GM18507 (cell line): ENCODE measurements at places on chromosomes 5 and 9.

GRCh38 chr5:174245516-174246075 is 200.1 kb downstream of the NSG2 start:
- DNase-seq, result no peak

DNA sequence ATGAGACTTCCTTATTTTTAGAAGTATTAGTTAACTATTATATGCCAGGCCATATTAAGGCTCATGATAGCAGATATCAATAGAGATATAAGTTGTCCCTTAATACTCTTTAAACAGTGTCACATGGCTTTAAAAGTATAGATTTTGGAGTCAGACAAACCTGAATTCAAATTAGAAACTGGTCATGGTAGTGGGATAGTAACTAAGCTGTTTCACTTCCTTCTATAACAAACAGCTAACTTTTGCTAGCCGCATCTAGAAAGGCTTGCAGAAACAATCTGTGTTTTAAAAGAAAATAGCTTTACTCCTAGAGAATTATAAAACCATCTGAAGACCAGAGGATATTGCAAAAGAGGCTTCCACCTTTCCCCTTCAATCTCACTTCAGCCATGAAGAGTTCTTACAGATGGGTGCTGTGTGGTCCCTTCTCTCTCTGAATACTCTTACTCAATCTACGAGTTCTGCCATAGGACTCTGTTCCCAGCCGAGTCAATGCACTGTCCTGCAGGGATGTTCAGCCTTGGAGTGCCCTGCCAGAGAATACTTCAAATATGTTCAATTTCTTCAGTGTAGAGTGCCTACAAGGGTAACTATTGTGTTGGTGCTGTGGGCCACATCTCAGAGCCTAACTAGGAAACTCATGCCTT is 810.2 kb downstream of the EFNA5 start:
- no peak for DNase-seq

- no peak for DNase-seq
Observed at GRCh38 chr5:157076558-157076957, 17.6 kb upstream of the HAVCR1 start.

GRCh38 chr5:167950126-167950721 is 341.2 kb upstream of the WWC1 start:
- no peak for DNase-seq

DNA sequence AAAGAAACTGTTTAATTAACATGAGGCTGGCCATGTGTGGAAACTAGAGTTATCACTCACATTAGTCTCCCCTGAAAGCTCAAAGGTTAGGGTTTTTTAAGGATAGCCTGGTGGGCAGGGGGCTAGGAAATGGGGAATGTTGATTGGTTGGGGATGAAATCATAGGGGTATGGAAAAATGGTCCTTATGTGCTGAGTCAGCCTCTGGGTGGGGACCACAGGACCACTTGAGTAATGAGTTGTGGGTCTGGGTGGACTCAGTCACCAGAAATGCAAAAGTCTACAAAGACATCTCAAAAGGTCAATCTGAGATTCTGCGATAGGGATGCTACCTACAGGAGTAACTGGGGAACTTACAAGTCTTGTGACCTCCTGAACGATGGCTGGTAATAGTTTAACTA is 362.8 kb downstream of the DMAC1 start:
- DNase-seq, result no peak

GRCh38 chr5:172417983-172418630 is 36.2 kb downstream of the SH3PXD2B start:
- no peak for DNase-seq

DNA sequence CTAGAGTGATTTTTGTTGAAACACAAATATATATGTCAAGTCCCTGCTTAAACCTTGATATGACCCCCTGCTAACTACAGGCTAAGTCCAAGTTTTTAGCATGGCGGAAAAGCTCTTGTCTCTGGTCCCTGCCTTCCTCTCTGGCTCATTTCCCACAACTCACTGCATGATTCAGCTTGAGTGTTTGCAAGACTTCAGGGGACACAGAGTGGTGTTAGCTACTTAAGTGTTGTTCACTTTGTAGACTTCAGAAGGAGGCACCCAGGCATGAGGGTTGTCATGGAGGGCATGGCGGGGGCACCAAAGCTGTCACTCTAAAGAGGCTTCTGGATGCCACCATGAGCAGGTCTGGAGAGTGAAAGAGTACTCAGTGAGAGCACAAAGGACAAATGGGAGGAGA is 362.4 kb upstream of the ACTBL2 start:
- DNase-seq, result no peak

DNA sequence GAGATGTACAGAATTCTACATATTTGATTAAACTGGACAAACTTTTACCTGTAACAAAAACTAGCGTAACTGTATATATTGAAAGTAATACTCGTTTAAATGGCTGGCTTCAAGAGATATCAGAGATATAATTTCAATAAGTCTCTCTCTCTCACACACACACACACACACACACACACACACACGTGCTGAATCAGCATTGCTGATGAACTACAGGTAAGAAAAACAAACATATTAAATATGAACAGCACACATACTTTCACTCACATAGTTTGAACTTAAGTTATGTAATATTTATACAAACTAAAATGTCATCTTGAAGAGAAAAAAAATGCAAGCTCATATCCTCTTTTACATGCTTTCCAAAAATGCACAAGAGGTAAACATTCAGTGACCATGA is 145.4 kb downstream of the BNC2 start:
- no peak for DNase-seq

- DNase-seq, result no peak
Observed at GRCh38 chr9:5543875-5544702, 33.8 kb downstream of the PDCD1LG2 start.

DNA sequence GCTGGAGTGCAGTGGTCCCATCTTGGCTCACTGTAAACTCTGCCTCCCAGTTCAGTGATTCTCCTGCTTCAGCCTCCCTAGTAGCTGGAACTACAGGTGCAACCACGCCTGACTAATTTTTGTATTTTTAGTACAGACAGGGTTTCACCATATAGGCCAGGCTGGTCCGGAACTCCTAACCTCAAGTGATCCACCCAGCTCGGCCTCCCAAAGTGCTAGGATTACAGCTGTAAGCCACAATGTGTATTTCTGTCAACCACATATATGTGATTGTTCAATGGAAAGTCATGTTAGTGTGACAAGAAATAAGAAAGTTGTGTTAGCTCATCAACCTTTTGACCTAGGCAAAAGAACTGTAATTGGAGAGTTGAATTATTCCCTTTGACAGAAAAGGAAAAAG is 677.1 kb upstream of the CHD1 start:
- DNase-seq, result no peak

- DNase-seq, result no peak
Observed at GRCh38 chr9:97640325-97640724, 6.7 kb downstream of the NCBP1 start.

GRCh38 chr5:163890261-163890660 is 384.8 kb downstream of the MAT2B start:
- DNase-seq, result no peak

GRCh38 chr9:134923466-134923865 is 5.8 kb upstream of the FCN1 start:
- no peak for DNase-seq

GRCh38 chr5:106093134-106093533 is 1577.6 kb downstream of the EFNA5 start:
- DNase-seq, result no peak

- DNase-seq, result no peak
Observed at GRCh38 chr5:109718216-109718615, 28.5 kb downstream of the MAN2A1 start.

GRCh38 chr5:64972591-64972990 is 203.9 kb downstream of the CWC27 start:
- DNase-seq, result no peak

DNA sequence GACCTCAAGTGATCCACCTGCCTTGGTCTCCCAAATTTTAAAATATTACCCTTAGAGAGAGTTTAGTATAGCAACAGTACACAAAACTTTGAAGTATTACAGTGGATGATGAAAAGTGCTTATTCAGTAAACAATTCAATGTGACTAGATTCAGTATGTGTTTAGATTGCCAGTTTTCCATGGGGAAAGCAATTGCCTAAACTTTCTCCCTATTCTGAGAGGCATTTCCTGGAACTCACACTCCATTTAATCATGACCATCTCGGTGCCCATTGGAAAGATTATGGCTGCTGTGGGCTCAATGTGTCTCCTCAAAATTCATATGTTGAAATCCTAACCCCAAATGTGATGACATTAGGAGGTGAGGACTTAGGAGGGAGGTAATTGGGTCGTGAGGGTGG is 38.9 kb upstream of the MYO10 start:
- no peak for DNase-seq

DNA sequence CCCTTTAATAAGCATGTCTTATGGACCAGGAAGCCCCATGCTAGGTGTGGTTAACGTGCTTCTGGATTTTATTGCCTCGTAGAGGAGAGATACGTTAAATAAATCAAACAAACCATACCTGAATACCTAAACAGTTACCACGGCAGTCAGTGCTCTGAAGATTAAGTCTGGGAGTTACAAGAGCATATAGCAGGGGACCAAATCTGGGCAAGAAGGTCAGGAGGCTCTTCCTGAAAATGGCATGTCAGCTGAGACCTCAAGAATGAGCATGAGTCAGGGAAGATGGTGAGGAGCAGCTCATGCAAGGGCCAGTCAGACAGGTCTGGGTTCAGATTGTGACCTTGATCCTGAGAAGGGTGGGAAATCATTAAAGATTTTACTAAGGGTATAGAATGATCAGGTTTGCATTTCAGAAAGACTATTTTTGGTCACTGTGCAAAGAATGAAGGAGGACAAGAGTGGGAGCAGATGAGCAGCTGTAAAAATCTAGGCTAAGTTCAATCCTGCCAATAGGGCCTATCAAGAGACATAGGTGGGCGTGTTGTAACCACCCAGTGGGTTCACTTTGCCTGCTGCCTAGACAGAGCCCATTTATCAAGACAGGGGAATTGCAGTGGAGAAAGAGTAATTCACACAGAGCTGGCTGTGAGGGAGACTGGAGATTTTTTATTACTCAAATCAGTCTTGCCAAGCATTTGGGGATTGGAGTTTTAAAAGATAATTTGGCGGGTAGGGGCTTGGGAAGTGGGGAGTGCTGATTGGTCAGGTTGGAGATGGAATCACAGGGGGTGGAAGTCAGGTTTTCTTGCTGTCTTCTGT is 4.8 kb upstream of the ZNF366 start:
- DNase-seq, result no peak

GRCh38 chr9:92455217-92455616 is 27.1 kb downstream of the ASPN start:
- no peak for DNase-seq

DNA sequence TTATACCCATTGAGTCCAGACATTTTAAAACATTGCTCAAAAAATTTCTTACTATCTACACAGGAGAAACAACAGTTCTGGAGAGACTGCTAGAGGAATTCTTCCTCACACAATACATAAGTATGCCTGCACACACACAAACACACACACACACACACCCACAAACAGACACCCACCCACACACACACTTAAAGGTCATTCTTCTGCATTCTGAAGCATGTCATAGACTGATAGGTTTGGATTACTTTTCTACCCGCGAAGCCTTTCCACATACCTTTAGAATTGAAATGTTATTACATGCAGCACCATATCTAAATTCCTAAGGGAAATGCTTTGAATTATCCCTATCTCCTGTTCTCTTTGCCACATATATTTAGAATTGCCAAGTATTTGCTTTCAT is 80.2 kb downstream of the FAM174A start:
- DNase-seq, result no peak

GRCh38 chr5:178229861-178230260 is 2.7 kb downstream of the PHYKPL start:
- no peak for DNase-seq

DNA sequence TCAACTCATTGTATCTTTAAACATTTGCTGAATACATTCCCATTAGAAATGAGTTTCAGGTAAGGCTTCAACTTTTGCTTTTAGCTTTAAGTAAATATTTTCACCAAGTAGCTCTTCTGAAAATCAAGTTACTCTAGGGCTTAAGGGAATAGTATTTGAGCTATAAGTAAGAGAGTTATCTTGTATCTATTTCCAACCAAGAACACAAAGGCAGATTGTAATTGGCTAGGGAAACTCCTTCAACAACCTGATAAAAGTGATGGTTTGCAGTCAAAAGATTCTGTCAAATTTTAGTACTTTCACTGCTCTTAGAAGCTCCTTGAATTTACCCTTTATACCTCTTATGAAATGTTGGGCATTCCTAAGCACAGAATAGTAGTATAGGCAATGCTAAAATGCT is 13.0 kb downstream of the ELL2 start:
- DNase-seq, result no peak

- DNase-seq, result no peak
Observed at GRCh38 chr9:84254972-84255371, 85.6 kb downstream of the SLC28A3 start.

GRCh38 chr9:124078641-124079040 is 67.1 kb downstream of the LHX2 start:
- no peak for DNase-seq

DNA sequence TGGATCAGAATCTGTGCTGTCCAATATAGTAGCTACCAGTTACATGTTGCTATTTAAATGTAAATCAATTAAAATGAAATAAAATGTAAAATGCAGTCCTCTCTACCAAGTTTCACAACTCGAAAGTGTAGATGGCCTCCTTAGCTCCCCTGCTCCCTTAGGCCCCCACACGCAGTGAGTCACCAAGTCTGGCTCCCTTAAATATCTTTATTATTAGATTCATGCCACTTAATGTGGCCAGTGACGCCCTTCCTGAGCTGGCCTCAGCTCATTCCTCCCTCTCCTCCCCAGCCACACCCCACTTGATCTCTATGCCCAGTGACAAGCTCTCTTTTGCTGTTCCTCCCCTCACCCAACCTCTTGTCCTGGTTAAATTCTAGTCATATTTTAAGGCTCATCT is 88.4 kb upstream of the DNAH5 start:
- DNase-seq, result no peak

DNA sequence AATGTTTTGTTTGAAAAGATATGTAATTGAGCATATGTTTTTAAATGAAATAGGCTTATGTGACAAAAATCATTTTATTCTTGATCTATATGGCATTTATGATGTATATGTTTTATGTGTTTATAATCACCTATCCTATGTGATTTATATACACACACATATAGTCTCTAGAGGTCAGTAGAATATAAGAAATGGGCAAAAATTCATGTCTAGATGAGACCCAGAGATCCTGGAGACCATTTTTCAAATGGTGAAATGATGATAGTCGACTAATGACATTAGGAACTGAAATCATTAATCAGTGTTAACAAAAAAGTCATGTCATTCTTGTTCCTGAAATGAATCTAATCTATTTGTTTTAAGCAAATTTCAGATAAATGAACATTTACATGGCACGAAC is 709.2 kb upstream of the WWC1 start:
- no peak for DNase-seq
